Stimulated activated CD4-positive, alpha-beta T cell treated with anti-CD3 and anti-CD28 coated beads, Interleukin-12 subunit alpha, Interleukin-12 subunit beta, amount 100 ng/mL, for 4 hours (primary cell): ENCODE measurements at places on chromosomes 2 and 18.

DNA sequence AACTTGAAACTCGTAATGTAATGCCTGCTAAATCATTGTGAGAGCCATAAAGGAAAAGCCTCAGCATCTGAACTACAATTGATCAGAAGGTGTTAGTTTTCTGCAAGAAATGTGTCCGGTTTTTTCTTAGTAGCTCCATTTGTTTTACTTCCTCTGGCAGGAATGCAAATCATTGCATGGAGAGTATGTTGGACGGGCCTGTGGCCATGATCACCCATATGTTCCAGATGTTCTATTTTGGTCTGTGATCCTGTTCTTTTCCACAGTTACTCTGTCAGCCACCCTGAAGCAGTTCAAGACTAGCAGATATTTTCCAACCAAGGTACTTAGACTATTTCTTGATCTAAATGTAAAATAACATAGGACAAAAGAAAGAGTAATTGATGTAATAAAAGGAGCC, 126.6 kb downstream of the DPP4 start:
- no peak for DNase-seq

DNA sequence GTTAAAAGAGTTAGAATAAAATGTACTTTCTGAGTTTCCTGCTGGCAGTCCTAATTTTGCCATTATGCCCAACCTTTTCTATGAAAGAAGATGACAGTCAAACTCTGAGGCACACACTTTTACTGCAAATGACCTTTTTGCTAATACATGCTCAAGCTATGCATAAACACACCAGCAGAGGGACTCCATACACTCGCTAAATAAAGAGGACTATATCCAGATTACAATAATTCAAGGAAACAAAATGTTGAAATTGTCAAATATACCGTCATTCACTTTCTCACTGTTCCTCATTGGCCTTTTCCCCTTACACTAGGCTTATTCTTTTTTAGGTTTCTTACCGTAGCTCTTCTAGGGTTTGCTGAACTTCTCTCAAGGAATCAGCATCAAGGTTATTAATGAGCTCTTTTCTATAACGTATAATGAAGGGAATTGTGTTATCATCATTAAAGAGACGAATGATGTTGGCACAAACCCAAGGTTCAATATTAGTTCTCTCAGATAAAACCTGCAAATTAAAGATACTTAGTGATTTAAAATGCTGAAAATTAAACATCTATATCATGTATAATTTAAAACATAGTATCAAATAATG, 25.7 kb downstream of the SRBD1 start:
- no peak for DNase-seq

DNA sequence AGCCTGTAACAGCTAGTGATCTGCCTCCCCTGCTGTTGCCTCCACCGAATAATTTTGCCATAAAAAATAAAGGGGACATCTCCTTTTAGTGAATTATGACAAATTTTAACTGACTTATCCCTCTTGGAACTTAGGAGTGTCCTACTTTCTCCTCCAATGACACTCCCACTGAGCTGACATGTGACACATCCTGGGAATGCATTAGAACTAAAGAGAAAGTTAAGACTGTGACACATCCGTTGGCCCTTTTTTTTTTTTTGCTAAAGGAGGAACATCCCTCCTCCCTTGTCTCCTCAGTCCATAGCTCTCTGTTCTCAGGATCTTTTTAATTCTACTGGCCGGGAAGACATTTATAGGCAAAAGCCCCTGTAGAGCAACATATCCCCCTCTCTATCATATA, 268.2 kb downstream of the NRXN1 start:
- no peak for DNase-seq

DNA sequence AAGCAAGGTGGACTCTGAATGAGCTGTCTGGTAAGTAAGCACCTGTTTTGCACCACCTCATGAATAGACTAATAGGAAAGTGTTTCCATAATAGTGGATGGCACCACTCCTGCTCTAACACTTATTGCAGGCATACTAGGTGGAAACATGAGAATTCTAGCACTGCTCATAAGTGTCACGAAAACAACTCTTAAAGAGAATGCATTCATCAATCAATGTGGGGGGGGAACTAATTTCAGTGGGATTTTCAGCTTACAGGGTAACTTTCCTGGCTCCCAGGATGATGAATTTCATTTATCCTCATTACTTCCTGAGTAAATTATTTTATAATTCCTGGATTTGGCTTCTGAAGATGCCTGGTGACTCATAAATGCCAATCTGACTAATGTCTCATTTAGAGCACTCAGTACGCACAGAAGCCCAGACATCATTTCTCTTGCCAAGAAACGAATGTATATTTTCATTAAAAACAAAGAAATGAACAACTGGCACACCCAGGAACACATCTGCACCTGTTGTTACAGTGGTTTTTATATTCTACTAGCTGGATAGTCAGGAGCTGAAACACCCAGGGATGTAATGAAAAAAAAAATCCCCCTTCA, 129.6 kb downstream of the PID1 start:
- no peak for DNase-seq

GRCh38 chr18:24322584-24323136, 75.0 kb downstream of the OSBPL1A start:
- DNase-seq = no peak

DNA sequence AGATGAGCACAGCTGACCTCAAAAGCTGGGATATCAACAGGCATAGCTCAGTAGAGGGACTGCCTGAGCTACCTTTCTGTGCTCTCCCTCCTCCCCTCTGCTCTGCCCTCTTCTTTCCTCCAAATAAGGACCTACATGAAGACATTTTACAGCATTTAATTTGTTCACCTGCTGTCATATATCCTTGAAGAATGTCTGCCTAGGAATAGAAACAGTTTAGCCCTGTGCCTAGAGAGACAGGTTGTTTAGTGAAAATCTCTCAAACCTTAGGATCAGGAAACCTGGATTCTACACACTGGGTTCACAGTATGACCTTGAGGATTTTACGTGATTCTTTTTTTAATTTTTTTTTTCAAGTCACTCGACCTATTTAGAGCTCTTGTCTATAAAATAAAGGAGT, 213.0 kb upstream of the SETBP1 start:
- no peak for DNase-seq

DNA sequence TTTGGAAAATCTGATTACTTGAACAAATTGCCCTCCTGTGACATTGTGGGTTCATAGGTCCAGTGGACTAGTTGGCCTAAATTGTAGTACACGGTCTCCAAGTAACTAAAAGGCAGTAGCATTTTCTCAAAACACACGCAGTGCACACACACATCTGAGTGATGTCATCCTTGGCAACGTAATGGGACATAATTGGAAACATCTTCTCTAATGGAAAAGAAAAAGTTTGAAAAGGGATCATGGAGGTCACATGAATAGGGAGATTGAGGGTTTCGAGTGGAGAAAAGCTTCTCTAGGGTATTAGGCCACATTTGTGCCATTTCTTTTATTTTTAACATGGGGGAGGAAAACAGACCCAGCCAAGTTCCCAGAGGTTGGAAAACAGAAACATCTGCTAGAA, 93.3 kb downstream of the MAP4K4 start:
- DNase-seq = no peak

DNA sequence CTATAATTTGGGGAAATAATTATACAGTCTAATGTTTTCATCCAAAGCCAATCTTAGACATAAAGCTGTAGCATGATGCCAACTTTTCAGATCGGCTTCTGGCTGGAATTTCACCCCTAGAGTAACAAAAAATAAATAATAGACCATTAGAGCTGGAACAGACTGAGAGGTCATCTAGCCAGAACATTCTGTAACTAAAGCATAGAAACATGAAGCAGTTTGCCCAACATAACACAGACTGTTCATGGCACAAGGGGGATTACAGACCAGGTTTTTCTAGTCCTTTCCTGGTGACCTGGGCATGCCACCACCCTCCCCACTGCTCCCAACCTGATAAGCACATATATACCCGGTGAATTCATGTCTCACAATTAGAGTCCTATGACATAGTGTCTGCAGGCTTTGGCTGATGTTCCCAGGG, 116.4 kb upstream of the PPP1CB start:
- no peak for DNase-seq

DNA sequence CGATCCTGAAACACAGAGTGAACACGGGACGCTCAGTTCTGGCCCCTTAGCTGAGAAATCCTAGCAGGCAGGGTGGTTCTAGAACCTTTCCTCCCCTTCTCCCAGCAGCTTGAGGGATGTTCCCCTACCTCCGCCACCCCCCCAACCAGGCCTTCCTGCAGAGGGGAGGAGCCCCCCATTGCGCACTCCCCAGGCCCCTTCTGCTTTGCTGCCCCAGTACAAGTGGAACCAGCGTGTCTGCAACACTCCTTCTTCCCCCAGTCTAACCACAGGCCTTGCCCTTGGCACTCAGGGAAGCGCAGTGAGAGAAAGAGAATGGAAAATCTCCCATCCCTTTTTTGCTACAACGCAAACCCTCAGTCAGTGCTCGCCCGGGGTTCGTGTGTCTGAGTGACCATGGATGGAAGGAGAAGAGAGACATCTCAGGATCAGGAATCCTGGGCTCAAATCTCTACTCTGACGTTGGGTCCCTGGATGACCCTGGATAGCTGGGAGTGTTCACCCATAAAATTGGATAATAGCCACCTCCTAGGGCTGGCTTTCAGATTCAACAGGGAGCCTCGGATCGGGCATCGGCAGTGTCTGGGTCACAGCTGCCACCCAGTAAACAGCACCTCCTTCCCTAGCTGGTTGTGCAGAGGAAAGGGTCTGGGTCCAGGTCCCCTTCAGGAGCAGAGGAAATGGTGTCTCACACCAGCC, 3.7 kb downstream of the NPPC start:
- DNase-seq = no peak

DNA sequence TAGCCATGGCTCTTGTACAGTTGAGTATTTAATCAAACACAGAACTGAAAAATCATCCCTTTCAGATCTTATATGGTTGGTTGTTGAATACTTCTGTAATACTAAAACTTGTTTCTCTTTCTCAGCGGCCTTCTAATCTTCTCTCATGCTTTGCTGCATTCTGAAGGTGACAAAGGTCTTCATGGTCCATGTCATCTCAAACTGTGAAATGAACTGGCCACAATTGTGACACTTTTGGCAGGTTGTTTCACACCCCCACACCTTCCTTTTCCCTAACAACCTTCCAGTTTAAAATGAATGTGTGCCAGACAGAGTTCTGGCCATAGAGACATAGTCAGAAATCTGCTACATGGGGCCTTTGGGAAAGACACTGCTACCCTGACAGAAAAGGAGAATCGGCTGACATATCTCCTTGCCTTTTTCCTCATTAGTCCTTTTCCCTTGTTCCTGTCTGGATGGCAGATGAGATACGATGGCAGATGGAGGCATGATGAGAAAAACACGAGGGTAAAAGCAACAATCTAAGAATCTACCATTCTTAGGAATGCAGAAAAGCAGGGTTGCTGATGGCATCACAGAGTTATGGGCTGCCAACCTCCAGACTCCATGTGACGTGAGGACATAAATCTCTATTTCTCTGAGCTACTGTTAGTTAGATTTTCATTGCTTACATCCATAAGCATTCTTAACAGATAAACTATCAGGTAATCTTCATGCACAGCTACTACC, 106.5 kb downstream of the PIGN start:
- DNase-seq = no peak

GRCh38 chr18:2351126-2351850, 220.0 kb downstream of the METTL4 start:
- no peak for DNase-seq

GRCh38 chr2:180707884-180708205, 272.6 kb upstream of the UBE2E3 start:
- DNase-seq = no peak

DNA sequence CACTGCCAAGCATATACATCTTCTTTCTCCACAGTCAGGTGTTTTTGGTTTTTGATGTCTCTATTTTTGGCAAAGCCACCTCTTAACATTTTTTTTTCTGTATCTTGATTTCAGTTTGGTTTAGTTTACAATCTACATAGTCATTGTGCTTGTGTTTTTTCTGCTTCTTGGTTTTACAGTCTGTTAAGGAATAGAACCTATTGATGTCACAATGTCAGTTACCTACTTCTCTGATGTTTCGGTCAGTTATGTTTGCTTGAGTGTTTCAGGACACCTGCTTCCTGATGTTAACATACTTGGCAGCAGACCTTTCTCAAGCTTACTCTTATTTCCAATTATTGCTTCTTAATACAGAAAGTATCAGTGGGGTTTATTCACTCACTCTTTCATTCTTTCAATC, 253.3 kb downstream of the SPAG16 start:
- DNase-seq = no peak

- no peak for DNase-seq
Observed at GRCh38 chr2:36394804-36395203, 39.2 kb downstream of the CRIM1 start.

DNA sequence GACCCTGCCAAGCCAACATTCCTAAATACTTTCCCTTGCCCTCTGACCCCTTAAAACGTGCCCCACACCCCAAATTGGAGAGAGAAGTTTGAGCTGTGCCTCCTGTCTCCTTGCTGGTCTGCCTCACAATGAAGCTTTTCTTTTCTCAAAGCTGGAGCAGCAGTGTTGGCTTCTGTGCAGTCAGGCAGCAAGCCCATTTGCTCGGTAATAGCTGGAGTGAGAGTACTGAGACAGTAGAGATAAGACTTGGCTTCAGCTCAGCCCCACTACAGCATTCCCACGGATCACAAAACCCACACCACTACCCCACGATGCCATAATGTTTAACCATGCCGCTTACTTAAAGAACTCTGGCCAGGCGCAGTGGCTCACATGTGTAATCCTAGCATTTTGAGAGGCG, 73.0 kb downstream of the NCAPH start:
- DNase-seq = no peak

- no peak for DNase-seq
Observed at GRCh38 chr2:23591111-23591510, 206.1 kb downstream of the KLHL29 start.

- no peak for DNase-seq
Observed at GRCh38 chr2:127508631-127509034, 17.7 kb downstream of the IWS1 start.

DNA sequence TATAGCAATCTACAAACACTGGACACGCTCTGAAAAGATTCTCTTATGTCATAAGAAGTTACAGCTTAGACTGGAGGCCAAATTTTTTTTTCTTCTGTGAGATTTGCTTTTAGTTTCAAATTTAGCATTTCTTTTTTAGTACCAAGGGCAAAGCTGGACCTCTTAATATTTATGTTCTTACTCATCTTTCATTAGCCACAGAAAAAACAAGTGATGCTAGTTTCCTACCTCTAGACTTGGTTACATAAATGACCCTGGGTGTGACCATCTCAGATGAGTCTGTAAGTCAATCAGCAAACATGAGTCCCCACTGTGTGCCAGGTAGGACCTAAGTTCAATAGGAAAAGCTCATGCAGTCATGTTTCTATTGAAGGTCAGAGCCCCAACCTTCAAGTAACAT, 94.4 kb downstream of the MEP1B start:
- DNase-seq = no peak

GRCh38 chr18:78713726-78714125, 265.9 kb upstream of the SALL3 start:
- DNase-seq = no peak

DNA sequence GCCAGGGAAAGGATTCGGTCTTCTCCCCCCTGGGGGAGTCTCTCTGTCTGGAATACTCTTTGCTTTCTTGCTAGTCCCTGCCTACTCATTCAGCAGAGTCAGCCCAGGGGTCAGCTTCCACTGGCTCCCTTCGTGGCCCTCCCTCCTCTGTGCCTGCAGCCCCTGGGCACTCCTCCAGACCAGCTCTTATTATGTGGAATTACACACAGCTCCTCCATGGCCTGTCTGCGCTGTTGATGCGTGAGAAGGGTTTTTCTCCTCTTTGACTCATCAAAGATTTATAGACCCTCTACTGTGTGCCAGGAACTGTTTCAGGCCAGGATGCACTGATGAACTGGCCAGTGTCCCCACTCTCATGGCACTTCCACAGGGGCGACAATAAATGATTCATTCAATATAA, 44.4 kb downstream of the ST8SIA5 start:
- DNase-seq = no peak
